ENCODE measurements at places on chromosomes 6 and 20.

DNA sequence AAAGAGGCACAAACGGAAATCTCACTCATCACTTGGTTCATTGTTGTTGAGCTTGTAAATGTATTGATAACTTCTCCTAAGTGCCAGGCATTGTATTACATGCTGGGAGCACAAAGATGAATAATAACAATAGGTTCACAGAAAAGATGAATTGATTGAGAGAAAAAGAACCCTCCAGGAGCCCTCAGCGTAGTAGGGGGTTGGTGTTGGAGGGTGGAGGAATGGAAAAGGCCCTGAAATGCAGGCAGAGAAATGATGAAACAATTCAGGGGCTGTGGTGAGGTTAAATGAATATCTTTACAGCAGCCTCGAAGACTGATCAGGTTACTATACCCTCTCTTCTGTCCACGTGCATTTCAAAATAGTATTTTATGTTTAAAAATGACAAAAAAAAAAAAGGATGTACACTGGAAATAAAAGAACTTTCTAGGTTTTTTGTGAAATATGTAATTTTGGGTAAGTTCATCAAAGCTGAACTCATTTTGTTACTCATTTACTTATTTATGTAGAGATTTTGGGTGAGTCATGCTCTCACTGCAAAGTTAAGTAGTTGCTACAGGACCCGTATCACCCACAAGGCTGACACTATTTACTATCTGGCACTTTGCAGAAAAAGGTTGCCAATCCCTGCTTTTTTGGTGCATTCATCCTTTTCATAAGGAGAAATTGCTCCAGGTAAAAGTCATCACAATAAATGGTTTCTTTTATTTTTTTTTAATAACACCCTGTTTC lies 277.3 kb downstream of the ZNF217 start:
- no peak for DNase-seq

DNA sequence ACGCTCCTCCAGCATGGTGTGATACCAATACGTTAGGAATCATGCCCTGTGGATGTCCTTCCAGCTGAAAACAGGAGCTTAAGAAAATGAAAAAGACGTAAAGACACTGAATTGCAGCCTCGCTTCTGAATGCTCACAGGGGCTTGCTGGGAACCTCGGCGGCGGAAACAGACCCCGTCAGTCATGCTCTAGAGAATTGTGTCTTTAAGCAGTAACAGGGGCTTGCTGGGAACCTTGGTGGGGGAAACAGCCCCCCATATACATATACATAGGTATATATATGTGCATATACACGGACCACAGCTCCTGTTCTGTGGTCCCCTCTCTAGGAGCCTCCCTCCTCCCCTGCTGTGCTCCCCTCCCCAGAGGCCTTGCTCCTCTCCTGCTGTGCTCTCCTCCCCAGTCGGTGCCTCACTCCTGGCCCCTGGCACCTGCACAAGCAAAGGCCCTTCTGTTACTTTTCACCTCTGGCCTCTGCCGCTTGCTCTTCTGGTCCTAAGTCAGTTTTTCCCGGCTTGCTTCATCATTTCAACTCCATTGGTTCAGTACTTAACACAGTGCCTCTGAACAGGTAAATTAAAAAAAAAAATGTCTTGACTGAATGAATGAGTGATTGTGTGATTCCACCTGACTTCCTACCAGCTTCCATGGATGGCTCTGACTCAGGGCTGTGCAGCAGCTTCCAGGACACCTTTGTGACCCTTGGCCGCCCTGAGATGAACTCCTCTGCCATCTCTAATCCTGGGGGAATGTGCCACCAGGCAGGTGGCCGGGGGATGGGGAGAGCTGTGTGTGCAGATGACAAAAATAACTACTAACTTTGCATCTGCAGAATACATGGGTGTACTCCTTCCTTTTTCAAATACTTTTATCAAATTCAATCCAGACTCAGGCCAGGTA lies 246.1 kb downstream of the SMOC2 start:
- DNase-seq = no peak

- DNase-seq = peak; percentile 12
Observed at GRCh38 chr6:53066077-53066417, 843 bp downstream of the FBXO9 start.

DNA sequence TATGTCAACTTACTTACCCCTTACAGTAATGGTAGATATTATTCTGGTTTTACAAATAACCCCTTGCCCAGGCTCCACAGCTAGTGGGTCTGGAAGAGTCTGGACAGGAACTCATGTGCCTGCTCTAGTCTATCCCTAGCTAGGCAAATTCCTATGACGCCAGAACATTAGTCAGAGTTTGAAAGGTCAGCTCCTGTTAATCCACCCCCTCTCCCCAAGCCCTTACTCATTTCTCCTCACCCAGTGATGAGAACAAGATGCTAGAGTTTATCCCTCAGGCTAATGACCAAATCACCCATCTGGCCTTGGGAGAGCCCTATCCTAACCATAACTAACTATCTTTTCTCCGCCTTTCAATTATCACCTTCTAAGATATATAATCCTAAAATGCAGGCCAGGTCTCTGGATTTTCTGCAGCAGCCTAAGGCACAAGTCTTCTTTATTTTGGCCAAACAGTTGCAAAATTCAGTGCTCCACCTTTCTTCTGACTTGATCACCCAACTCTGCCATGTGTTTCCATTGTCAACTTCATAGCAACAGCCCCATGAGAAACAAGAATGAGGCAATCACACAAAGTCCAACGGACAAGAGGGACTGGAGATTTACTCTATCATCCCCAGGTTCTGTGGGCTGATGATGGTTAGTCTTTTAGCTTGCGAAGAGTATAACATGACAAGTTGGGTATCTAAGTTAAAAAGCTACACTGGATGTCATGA lies 113.3 kb downstream of the TASP1 start:
- no peak for DNase-seq

DNA sequence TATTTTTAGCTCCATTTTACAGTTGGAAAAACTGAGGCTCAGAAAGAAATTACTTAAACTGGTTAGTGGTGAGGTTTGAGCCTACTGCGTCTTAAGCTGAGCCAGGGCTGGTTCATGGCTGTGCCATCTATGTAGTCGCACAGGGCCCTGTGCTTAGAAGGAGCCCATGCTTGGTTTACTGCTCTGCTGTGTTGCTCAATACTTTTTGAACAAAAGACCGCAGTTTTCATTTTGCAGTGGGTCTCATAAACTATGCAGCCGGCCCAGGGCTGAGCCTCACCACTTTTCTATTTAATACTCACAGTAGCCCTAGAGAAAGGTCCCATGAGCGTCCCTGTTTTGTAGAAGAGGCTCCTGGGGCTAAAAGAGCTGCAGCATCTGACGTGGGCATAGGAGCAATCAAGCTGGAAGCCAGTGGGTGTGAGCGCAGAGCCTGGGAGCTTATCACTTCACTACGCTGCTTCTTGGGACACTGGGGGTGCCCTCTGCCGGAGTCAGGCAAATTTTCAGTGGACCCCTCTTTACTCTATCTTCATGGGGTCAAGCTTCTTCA lies 501 bp downstream of the SIRPB2 start:
- no peak for DNase-seq

DNA sequence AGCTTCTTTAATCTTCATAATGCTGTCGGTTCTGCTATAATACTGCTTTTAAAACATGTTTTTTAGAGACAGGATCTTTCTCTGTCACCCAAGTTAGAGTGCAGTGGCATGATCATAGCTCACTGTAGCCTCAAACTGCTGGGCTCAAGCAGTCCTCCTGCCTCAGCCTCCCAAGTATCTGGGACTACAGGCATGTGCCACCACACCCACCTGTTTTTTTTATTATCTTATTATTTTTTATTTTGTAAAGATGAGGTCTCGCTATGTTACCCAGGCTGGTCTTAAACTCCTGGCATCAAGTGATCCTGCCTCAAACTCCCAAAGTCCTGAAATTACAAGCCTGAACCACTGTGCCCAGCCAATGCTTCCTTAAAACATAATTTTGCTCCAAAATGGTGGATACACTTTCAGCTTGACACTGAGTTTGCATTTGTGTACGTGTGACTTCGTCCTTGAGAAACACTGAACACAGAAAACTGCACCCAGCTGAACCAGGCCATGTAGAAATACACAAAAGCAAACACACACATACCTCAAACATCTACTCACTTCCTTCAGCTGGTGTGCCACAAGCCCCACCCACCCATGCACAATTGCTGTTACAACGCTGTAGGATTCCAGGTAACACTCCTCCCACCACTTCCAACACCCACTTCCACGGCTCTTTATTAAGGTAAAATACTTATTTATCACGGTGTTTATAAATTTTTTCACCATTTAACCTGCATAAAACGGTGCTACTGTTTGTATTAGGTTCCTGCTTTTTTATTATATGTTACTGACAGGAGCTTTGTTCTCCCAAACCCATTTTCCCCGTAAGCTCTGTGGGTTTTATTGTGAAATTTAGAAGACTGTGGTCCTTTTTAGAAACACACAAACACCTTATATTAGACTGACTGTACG lies 109.1 kb downstream of the TSHZ2 start:
- DNase-seq = no peak
